Natural killer cell (primary cell): ENCODE measurements at places on chromosomes 16 and 17.

- H3K36me3 ChIP-seq = no peaks in the 10 kb centered on the region
- H3K4me1 ChIP-seq = peaks cover 15% of the 10 kb centered on the region
- no peaks in the 10 kb centered on the region for H3K27me3 ChIP-seq
- H3K4me3 ChIP-seq = no peak overlapping the region
Observed at GRCh38 chr17:67414130-67414529, 37.0 kb downstream of the PITPNC1 start.

DNA sequence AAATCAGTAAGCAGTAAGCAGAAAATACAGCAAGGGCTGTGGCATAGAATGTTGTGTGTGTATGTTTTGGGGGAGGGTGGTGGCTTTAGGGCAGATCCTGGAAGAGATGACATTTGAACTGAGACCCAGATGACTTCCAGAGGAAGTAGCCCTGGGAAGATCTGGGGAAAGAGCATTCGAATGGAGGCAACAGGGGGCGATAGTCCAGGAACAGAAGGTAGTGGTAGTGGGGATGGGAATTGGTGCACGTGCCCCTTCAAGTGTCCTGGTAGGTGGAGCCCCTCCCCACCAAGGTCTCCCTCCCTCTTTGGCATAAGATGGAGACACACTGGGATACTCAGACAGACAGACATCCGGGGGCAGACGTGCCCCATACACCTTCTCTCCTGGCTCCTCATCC is 14.1 kb downstream of the ARHGEF15 start:
- H3K27ac ChIP-seq = no peak overlapping the region
- no peaks in the 10 kb centered on the region for H3K36me3 ChIP-seq
- H3K4me1 ChIP-seq = peaks cover 17% of the 10 kb centered on the region
- DNase-seq = no peak
- H3K4me3 ChIP-seq = no peak overlapping the region

DNA sequence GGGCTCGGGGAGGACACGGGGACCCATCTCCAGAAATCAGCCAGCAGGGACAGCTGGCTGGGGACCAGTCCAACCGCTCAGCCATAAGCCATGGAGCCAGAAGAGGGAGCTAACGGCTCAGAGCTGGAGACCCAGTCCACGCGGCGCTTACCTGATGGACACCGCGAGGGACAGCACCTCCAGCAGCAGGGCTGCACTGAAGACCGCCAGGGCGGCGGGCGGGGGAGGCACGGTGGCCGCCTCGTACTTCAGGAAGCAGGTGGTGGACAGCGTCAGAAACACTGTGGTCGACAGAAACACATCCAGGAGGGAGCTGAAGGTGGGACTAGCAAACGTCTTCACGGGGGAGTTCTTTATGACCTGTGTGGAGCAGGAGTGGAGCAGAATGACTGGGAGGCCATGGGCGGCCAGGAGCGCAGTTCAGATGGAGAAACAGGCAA is 102.6 kb upstream of the CREBBP start:
- H3K27me3 ChIP-seq = no peaks in the 10 kb centered on the region
- H3K27ac ChIP-seq = no peak overlapping the region
- H3K4me1 ChIP-seq = peaks cover 10% of the 10 kb centered on the region
- peak; percentile 67 for DNase-seq
- H3K4me3 ChIP-seq = no peak overlapping the region

GRCh38 chr16:87832741-87833502 is 36.4 kb downstream of the SLC7A5 start:
- H3K4me3 ChIP-seq = no peak overlapping the region
- no peak overlapping the region for H3K27ac ChIP-seq
- peaks cover 3% of the 10 kb centered on the region for H3K4me1 ChIP-seq
